ENCODE measurements at places on chromosomes 6 and 20. TPM values are rescaled to one million over a fixed set of nuclear protein-coding genes. Genes with fewer than 3 reads are reported as not detected.
A peak's percentile ranks its signal among the peaks of the same experiment; 100 is the strongest.

CLVS2 gene
- 0.69 TPM for total RNA-seq

SLC29A1 gene
- 26.2 TPM for total RNA-seq

HTR1E gene
- total RNA-seq: not detected

- H3K27me3 ChIP-seq: no peaks in the 10 kb centered on the region
- peaks cover 7% of the 10 kb centered on the region for H3K4me1 ChIP-seq
Measured at GRCh38 chr20:9359561-9360308, 154.7 kb upstream of the LAMP5 start.

DNA sequence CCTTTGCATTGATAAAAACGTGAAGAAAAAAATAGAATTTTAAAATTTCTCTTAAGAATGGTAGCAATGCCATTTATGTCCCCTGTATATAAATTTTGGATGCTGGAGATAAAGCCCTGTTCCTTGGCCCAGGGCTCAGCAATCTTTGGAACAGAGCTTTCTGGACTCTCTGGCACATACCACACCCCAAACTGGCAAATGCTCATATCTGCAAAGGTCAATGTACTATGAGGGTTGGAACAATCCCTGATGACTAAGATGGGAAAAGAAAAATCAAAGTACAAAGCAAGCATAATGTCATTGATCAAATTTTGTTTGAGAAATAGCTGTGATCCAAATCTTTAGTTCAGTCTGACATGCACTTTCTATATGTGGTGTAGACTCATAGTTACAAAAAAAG lies 158.1 kb upstream of the HCRTR2 start:
- H3K27me3 ChIP-seq: no peaks in the 10 kb centered on the region
- no peak for DNase-seq
- no peak overlapping the region for H3K4me3 ChIP-seq
- peaks cover 3% of the 10 kb centered on the region for H3K4me1 ChIP-seq
- H3K27ac ChIP-seq: no peak overlapping the region

DNA sequence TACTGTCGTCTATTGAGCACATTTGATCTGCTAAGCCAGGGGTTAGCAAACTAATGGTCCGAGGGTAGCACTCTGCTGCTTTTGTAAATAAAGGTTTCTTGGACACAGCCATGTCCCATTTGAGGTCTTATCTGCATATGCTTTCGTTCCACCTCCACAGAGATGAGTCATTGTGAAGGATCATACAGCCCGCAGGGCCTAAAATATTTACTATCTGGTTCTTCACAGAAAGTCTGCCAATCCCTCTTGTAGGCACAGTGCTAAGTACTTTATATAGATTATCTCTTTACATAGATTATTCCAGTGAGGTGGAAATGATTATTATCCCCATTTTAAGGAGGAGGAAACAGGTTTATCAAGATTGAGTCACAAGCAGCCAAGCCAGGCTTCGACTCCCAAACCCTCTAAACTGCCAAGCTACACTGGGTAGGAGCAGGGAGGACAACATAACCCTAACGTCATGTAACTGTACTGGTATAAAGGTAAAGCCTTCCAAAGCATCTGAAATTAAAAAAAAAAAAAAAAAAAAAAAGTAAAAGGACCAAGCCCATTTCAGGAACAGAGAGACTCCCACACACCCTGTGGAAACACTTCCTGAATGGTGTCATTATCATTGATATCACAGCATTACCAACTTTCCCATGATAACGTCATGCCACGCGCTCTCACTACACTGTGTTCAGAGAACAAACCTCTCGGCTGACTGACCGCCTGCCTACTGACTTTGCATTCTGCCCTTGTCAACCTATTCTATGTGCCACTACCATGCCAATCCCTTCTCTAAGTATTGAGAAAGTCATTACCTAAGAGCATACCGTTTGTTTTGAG lies 101.0 kb downstream of the KIF16B start:
- no peak for DNase-seq
- peaks cover 10% of the 10 kb centered on the region for H3K4me1 ChIP-seq
- H3K27ac ChIP-seq: no peak overlapping the region
- H3K27me3 ChIP-seq: no peaks in the 10 kb centered on the region

- DNase-seq: no peak
- no peaks in the 10 kb centered on the region for H3K36me3 ChIP-seq
- H3K27me3 ChIP-seq: peaks cover 9% of the 10 kb centered on the region
- H3K4me1 ChIP-seq: peaks cover 3% of the 10 kb centered on the region
- H3K27ac ChIP-seq: no peak overlapping the region
Measured at GRCh38 chr6:118724211-118724610, 72.8 kb upstream of the CEP85L start.

GRCh38 chr6:70151616-70152015 lies 151.3 kb downstream of the COL9A1 start:
- no peaks in the 10 kb centered on the region for H3K27me3 ChIP-seq
- H3K27ac ChIP-seq: no peak overlapping the region
- no peaks in the 10 kb centered on the region for H3K36me3 ChIP-seq

DNA sequence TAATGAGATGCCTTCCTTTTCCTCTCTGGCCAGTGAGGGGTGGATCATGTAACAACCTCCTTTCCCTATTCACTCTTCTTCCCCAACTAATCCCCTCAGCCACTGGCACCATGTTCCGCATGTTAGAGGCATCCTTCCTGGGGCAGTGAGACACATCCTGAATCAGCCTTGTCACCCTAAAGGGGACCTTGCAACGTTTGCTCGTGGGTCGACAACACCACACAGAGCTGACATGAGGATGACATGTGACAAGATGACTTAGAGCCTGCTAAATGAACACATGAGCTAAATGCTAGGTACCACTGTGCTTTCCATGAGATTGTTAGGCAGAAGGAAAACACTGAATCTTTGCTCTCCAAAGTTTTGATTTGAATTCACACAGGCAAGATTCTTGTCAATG lies 129.2 kb downstream of the ATXN1 start:
- DNase-seq: no peak
- peaks cover 10% of the 10 kb centered on the region for H3K36me3 ChIP-seq
- peaks cover 20% of the 10 kb centered on the region for H3K4me1 ChIP-seq

GRCh38 chr6:19836799-19837510 lies at the start of gene ID4:
Gene ID4 (plus strand): TSS chr6:19837370. CDS start chr6:19837755, 385 bp downstream.
- H3K27me3 ChIP-seq: peaks cover 2% of the 10 kb centered on the region
- peak within 1 kb of the TSS; percentile 98 for H3K27ac ChIP-seq
- H3K4me3 ChIP-seq: peak within 1 kb of the TSS; percentile 89
- peaks cover 33% of the 10 kb centered on the region for H3K4me1 ChIP-seq

GRCh38 chr6:131789219-131789618 lies 18.6 kb upstream of the ENPP1 start:
- no peaks in the 10 kb centered on the region for H3K27me3 ChIP-seq
- no peak overlapping the region for H3K4me3 ChIP-seq
- H3K4me1 ChIP-seq: peaks cover 2% of the 10 kb centered on the region
- no peaks in the 10 kb centered on the region for H3K36me3 ChIP-seq
- H3K27ac ChIP-seq: no peak overlapping the region

DNA sequence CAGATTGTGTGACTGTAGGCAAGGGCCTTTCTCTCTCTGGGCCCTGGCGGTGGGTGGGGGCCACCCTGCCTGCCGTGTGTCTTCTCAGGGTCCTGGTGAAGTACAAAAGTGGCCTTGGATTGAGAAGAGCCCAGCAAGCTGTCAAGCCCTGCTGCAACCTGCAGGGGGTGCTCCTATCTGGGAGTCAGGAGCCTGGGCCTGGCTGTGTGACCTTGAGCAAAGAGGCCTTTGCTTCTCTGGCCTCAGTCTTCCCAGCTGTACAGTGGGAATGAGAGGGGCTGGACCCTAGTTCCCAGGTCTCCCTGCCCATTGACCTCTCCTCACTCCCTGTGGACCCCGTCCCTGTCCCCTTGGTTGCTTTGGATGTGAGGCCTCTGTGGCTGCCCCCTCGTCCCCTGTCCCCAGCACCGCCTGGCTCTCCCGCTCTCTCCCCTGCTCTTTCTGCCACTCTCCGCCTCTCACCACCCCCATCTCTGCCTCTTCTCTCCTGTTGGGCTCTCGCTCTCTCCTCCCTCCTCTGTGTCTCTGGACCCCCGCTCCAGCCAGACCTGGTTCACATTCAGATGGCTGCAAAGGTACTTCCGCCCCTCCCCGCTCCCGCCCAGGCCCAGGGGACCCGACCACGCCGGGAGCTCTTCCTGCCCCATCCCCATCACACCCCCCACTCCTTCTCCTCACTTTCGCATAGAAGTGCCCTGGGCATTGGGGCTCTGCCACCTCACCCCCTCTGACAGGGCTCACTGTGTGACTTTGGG lies 46.7 kb downstream of the SRC start:
- peaks cover 15% of the 10 kb centered on the region for H3K4me1 ChIP-seq
- H3K36me3 ChIP-seq: peaks cover 6% of the 10 kb centered on the region
- no peaks in the 10 kb centered on the region for H3K27me3 ChIP-seq
- no peak for DNase-seq
- H3K27ac ChIP-seq: peak overlapping the region; percentile 62
- H3K4me3 ChIP-seq: no peak overlapping the region

DNA sequence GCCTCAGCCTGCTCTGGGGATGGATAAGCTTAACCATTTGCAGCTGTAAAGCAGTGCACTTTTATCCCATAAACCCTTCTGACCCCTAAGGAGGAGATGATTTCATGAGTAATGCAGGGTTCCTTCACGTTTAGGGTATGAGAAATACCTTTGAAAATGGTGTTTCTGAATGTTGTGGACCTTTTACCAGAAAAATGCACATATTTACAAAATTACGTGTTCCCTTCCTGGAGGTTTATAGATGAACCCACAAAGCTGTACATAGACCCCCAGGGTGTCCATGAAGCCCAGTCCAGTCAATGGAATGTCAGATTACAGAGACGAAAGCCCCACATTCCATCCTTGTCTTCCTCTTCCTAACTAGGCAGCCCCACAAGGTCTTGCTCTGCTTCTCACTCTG lies 78.6 kb upstream of the INSM1 start:
- peaks cover 6% of the 10 kb centered on the region for H3K27me3 ChIP-seq
- DNase-seq: no peak
- no peak overlapping the region for H3K27ac ChIP-seq
- no peaks in the 10 kb centered on the region for H3K36me3 ChIP-seq
- H3K4me1 ChIP-seq: no peaks in the 10 kb centered on the region
- no peak overlapping the region for H3K4me3 ChIP-seq

DNA sequence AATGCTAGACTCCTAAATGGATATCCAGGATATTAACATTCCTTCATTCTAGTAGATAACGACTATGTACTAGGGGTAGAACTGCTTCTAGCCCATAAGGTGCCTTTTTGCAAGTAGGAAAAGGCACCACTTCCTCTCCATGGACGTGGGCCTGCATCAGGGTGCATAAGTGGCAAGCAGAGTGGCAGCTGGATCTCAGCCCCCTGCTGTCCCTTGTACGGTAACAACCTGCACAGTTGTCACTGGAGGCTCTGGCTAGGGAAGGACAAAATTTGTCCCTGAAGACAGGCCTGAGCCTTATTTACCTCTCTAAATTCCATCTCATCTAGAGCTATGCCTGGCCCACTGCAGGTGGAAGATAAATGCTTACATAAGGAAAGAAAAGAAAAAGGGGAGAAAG lies 42.5 kb upstream of the SAYSD1 start:
- H3K4me3 ChIP-seq: no peak overlapping the region
- H3K36me3 ChIP-seq: no peaks in the 10 kb centered on the region
- H3K27me3 ChIP-seq: peaks cover 34% of the 10 kb centered on the region
- no peak for DNase-seq
- H3K27ac ChIP-seq: no peak overlapping the region
- peaks cover 14% of the 10 kb centered on the region for H3K4me1 ChIP-seq

DNA sequence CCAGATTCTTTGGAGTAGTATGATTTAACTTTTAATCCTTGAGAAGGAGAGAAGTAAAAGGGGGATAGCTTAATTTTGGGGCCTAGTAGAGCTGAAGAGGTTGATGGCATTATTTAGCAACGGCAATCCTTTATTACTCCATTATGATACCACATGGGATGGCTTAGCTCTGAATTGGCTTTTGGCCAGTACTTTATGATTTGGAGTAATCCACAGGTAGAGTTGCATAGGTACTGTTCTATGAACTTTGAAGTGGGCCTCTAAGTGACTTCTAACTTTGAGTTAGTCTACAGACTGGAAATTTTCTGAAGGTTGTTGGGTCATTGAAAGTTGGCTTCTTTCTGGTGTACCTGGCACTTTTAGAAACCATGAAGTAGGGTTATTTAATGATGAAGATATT lies 11.6 kb downstream of the YWHAB start:
- H3K36me3 ChIP-seq: peaks cover 4% of the 10 kb centered on the region
- no peak overlapping the region for H3K27ac ChIP-seq
- DNase-seq: no peak
- no peaks in the 10 kb centered on the region for H3K4me1 ChIP-seq

- H3K27me3 ChIP-seq: peaks cover 12% of the 10 kb centered on the region
- H3K4me3 ChIP-seq: no peak overlapping the region
- DNase-seq: no peak
- peaks cover 32% of the 10 kb centered on the region for H3K4me1 ChIP-seq
Measured at GRCh38 chr6:10526156-10526555, 5.0 kb downstream of the GCNT2 start.

All from progenitor cell of endocrine pancreas (in vitro differentiated cells).